Psoas muscle (tissue), 8 donors: ENCODE measurements at places on chromosomes 5 and 9. TPM values are rescaled to one million over a fixed set of nuclear protein-coding genes. Genes with fewer than 3 reads are reported as not detected.
A peak's percentile ranks its signal among the peaks of the same experiment; 100 is the strongest.

PCSK1 gene
- total RNA-seq: 0.34 TPM

PCA3 gene
- total RNA-seq: not detected

SNCAIP gene
- 0.87 TPM for total RNA-seq

SPINK4 gene
- not detected for total RNA-seq

- peaks cover 2% of the 10 kb centered on the region for H3K36me3 ChIP-seq
- H3K27me3 ChIP-seq: no peaks in the 10 kb centered on the region
- H3K27ac ChIP-seq: peak overlapping the region; percentile 100
- DNase-seq: peak; percentile 92
- H3K4me1 ChIP-seq: peaks cover 45% of the 10 kb centered on the region
Measured at GRCh38 chr5:134371834-134372340, 518 bp downstream of the UBE2B start.

DNA sequence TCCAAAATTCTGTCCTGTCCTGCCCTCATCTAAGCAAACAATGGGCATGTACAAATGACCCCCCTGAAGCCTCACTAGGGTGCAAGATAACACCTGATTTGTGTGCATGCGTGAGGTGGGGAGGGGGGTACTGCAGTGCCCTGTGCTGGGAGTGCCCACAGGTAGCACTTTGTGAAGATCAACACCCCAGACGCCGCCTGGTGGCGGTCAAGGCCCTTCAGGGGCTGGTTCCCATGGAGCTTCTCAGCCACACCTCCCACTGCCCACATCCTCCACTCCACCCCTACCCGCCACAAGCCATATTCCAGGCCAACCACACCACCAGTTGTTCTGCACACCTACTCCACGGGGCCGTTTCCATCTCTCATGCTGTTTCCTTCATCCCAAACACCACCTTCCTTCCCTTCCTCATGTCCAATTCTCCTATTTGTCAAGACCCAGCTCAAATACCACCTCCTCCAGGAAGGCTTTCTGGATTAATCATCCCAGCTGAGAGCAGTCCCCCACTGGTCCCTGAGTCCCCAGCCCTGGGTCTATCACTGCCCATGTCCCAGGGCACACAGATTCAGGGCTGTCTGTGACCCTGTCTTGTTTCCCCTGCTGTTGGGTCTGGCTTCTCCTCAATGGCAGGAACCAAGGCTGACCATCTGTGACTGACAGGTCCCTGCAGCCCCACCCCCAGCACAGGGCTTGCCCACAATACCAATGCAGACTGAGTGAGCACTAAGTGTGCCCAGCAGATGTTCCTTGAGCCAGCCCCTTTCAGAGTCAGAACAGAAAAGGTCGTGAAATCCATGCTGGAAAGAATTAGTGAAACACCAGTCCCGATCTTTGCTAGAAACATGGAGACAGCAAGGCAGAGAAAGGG, 178.4 kb downstream of the PAX5 start:
- no peaks in the 10 kb centered on the region for H3K36me3 ChIP-seq
- no peak overlapping the region for H3K27ac ChIP-seq
- H3K4me1 ChIP-seq: no peaks in the 10 kb centered on the region
- DNase-seq: no peak

GRCh38 chr5:178280631-178281030, 48.0 kb upstream of the PHYKPL start:
- no peaks in the 10 kb centered on the region for H3K4me1 ChIP-seq
- no peaks in the 10 kb centered on the region for H3K36me3 ChIP-seq
- peak; percentile 41 for DNase-seq
- no peak overlapping the region for H3K4me3 ChIP-seq
- H3K27ac ChIP-seq: no peak overlapping the region

- H3K27me3 ChIP-seq: no peaks in the 10 kb centered on the region
- DNase-seq: no peak
- H3K36me3 ChIP-seq: no peaks in the 10 kb centered on the region
- no peak overlapping the region for H3K27ac ChIP-seq
- no peaks in the 10 kb centered on the region for H3K4me1 ChIP-seq
Measured at GRCh38 chr5:41416336-41416735, 94.1 kb downstream of the PLCXD3 start.

DNA sequence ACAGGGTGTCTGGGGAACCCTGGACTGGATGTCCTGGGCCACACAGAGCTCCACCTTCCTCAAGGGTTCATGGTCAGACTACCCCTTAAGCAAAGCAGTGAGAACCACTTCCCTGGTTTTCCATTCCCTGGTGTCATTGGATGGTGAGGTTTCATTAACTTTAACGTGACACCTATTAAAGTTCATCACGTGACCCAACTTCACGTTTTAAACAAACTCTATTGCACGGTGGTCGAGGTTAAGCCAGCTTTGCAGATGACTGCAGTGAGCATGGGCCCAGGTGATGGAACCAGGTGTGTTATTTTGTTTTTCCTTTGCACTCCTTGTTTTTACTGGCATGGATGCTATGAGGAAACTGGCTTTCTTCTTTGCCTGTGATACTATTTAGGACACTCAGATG, 385.7 kb upstream of the IRX1 start:
- no peaks in the 10 kb centered on the region for H3K27me3 ChIP-seq
- DNase-seq: no peak
- no peaks in the 10 kb centered on the region for H3K36me3 ChIP-seq

DNA sequence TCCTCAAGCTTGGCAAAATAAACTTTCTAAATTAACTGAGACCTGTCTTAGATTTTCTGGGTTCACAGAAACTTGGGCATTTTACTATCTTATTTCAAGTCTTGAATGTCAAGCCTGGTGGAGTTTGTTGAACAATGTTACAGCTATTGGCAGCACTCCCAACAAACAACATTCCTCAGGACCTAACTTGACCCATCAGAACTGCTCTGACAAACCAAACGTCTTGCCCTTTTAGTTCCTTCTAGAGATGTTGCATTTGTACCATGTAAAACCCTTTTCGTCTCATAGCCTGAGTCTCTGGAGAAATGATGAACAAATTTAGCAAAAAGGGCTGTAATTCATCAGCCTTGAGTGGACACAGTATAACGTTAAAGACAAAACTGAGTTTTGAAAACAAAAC, 51.1 kb downstream of the GNA14 start:
- no peak overlapping the region for H3K27ac ChIP-seq
- no peak for DNase-seq
- peaks cover 5% of the 10 kb centered on the region for H3K4me1 ChIP-seq
- no peaks in the 10 kb centered on the region for H3K36me3 ChIP-seq
- no peak overlapping the region for H3K4me3 ChIP-seq

- no peak for DNase-seq
- no peaks in the 10 kb centered on the region for H3K36me3 ChIP-seq
- H3K27ac ChIP-seq: no peak overlapping the region
- H3K4me1 ChIP-seq: no peaks in the 10 kb centered on the region
- no peak overlapping the region for H3K4me3 ChIP-seq
Measured at GRCh38 chr5:76703707-76704106, 12.2 kb upstream of the F2R start.

DNA sequence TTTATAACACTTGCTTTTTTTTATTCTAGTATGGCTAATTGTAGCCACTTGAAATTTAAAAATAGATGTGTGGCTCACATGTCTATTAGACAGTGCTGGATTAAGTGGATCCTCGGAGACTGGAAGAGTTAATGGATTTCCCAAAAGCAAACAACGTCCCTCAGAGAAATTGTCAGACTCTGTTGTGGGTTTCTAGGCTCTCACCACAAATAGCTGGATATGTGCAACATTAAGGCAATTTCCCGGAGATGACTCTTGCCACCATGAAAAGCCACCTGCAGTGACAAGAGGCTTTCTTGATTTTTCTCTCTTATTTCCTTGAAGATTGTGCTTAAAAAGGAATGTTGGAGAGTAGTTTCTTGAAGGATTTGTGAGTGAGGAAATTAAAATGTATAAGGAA, 43.2 kb downstream of the TMEM167A start:
- no peak overlapping the region for H3K27ac ChIP-seq
- no peaks in the 10 kb centered on the region for H3K36me3 ChIP-seq
- DNase-seq: no peak
- no peak overlapping the region for H3K4me3 ChIP-seq

- H3K4me1 ChIP-seq: no peaks in the 10 kb centered on the region
- peaks cover 4% of the 10 kb centered on the region for H3K36me3 ChIP-seq
- no peaks in the 10 kb centered on the region for H3K27me3 ChIP-seq
- no peak overlapping the region for H3K4me3 ChIP-seq
Measured at GRCh38 chr5:65813174-65813573, 91.2 kb downstream of the NLN start.

- H3K4me1 ChIP-seq: no peaks in the 10 kb centered on the region
- DNase-seq: no peak
- no peak overlapping the region for H3K4me3 ChIP-seq
- H3K36me3 ChIP-seq: no peaks in the 10 kb centered on the region
Measured at GRCh38 chr5:107478068-107478641, 192.6 kb downstream of the EFNA5 start.

DNA sequence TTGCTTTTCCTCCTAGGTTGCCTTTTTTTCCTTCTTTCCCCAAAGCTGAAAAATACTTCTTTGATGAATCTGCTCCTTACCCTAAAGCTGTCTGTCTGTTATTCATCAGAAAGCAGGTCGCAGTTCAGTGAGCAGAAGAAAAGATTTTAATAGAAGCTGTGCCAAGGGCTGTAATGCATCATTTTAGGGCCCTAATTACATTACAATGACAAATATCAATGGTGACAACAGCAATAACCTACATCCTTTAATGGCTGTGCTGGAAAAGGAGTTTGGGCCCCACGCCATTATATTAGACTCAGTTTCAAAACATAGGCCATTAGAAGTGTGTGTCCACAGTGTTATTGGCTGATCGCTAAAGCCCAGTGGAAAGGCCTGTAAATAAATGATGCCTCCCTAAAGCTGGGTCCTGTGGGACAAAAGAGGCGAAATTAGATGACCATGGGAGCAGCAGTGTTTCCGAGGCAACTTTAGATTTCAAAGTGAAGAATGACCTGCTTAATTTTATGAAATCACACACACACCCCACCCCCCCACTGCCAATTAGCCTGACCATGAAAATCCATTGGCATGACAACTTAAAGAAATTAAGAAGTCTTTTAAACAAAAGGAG, 38.4 kb downstream of the TLE4 start:
- H3K36me3 ChIP-seq: no peaks in the 10 kb centered on the region
- peak overlapping the region; percentile 3 for H3K27ac ChIP-seq
- peaks cover 63% of the 10 kb centered on the region for H3K4me1 ChIP-seq
- no peak for DNase-seq

- H3K36me3 ChIP-seq: no peaks in the 10 kb centered on the region
- no peaks in the 10 kb centered on the region for H3K27me3 ChIP-seq
- H3K4me1 ChIP-seq: no peaks in the 10 kb centered on the region
- no peak overlapping the region for H3K4me3 ChIP-seq
- DNase-seq: peak; percentile 39
Measured at GRCh38 chr5:86968301-86968753, 299.4 kb upstream of the RASA1 start.

GRCh38 chr5:111813537-111813936, 56.5 kb upstream of the NREP start:
- H3K27me3 ChIP-seq: no peaks in the 10 kb centered on the region
- H3K36me3 ChIP-seq: no peaks in the 10 kb centered on the region
- H3K27ac ChIP-seq: no peak overlapping the region
- no peak overlapping the region for H3K4me3 ChIP-seq
- DNase-seq: no peak

DNA sequence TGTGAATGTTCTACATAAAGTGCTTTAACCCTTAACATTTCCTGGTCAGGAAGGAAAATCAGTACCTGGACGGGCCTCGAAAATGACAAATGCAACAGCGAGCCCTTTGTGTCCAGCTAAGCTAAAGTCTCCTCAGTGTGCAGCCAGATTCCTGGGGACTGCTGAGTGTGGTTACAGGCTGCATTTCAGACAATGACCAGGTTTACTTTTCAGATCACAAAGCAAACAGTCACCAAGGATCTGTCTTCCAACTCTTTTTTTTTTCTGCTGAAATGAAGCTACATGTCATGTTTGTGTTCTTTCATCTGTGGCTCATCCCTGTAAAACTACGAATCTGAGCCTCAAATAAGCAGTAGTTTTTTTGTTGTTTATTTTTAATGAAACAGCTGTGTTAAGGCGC, 20.8 kb downstream of the SLC46A2 start:
- H3K4me3 ChIP-seq: no peak overlapping the region
- peaks cover 18% of the 10 kb centered on the region for H3K4me1 ChIP-seq

DNA sequence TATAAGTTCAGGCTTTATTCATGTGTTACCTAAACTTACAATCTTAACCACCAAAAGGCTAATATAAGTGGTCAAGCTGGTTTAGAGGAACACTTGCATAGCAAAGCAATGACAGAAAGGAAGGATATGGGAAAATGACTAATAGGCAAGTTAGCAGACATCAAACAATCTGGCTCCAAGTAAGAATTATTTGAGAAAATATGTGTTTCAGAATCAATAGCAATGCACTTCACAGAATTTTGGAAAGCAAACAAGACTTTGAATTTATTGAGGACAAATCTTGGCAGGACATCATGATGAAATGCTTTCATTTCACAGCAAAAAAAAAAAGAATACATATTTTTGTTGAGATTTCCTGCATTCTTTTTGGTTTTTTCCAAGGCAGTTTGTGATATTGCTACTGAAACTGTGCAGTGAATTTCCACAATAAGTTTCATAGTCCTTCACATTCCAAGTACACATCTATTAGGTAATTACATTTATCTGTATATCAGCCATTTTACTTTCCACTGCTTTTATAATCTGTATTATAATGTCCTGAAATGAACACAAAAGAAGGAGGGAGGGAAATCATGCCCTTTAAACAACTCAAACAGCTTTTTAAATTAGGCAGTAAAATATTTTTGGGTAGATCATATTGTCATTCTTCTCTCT, 417.9 kb downstream of the NR2F1-AS1 start:
- no peak overlapping the region for H3K27ac ChIP-seq
- no peak overlapping the region for H3K4me3 ChIP-seq
- no peaks in the 10 kb centered on the region for H3K27me3 ChIP-seq
- no peaks in the 10 kb centered on the region for H3K36me3 ChIP-seq
- no peak for DNase-seq
